ENCODE measurements at places on chromosomes 6 and 20.

GRCh38 chr6:124797224-124797623, 165.0 kb upstream of the RNF217 start:
- no peak for DNase-seq

DNA sequence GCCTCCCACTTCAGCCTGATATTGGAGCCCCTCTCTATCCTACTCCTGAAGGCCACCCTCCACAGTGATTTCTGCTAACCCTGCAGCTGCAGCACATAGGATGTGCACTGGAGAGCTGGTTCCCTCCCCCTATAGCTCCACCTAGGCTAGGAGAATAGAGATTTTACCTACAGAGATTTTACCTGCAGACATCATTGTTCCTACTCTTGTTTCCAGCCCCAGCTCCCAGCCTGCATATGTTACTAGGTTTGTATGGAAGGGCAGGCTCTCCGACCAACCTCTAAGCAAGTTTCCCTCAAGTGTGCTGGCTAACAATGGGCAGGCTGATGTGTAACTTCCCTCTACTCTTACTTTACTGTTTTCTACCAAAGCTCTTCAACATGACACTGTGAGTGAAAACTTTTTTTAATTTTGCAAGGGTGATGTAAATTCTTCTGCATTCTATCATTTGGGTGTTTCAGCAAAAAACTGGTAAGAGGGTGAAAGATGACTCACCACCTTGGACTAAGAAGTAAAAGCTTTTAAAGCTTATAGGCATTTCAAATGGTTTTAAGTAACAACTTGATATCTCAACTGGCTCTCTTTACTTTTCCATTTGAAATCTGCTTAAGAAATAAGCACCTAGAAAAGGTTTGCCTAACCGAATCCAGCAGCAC, 106.8 kb downstream of the CDK19 start:
- DNase-seq = no peak

GRCh38 chr6:32666420-32667300, at the start of gene HLA-DQB1:
HLA-DQB1 (minus strand) TSS chr6:32666657; CDS start chr6:32666607, 50 bp downstream.
- peak; percentile 33 for DNase-seq

- DNase-seq = no peak
Observed at GRCh38 chr6:37060195-37060559, 54.7 kb downstream of the FGD2 start.

GRCh38 chr6:37614491-37614890, 83.2 kb downstream of the MDGA1 start:
- no peak for DNase-seq
